ENCODE measurements at places on chromosomes 3 and 15. TPM values are rescaled to one million over a fixed set of nuclear protein-coding genes. Genes with fewer than 3 reads are reported as not detected.

FES gene
- 26.1 TPM for total RNA-seq

OGG1 gene
- total RNA-seq: 32.2 TPM

HIGD2B gene
- 0.32 TPM for total RNA-seq

GOLGA8Q gene
- 0.43 TPM for total RNA-seq

GPR149 gene
- not detected for total RNA-seq

NRG4 gene
- total RNA-seq: under 0.01 TPM

CSTA gene
- not detected for total RNA-seq

PHLDB2 gene
- total RNA-seq: 82.1 TPM

OSBPL10 gene
- total RNA-seq: 16.8 TPM

AQP9 gene
- not detected for total RNA-seq

APOD gene
- total RNA-seq: 1.3 TPM

KBTBD13 gene
- not detected for total RNA-seq

SPINK8 gene
- total RNA-seq: not detected

NANOGP8 gene
- 0.32 TPM for total RNA-seq

DNA sequence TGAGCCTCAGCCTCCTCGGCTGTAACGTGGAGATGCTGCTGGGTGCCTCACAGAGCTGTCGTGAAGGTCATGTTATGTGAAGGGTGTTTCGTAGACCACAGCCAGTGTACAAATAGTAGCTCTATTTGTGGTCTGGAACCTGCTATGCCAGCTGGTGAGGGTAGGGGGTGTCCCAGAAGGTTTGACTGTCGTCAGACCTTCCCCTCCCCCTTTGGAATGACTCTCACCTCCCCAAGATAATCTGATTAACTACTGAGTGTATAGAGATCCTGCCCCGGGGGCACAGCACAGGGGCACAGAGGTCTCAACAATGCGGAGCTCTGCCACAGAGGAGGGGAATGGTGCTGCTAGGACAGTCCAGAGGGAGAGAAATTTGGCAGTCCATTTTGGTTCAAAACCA lies 20.5 kb downstream of the FGD5 start:
- no peak for DNase-seq

GRCh38 chr3:194766845-194767244 lies 81.2 kb downstream of the FAM43A start:
- DNase-seq: no peak

DNA sequence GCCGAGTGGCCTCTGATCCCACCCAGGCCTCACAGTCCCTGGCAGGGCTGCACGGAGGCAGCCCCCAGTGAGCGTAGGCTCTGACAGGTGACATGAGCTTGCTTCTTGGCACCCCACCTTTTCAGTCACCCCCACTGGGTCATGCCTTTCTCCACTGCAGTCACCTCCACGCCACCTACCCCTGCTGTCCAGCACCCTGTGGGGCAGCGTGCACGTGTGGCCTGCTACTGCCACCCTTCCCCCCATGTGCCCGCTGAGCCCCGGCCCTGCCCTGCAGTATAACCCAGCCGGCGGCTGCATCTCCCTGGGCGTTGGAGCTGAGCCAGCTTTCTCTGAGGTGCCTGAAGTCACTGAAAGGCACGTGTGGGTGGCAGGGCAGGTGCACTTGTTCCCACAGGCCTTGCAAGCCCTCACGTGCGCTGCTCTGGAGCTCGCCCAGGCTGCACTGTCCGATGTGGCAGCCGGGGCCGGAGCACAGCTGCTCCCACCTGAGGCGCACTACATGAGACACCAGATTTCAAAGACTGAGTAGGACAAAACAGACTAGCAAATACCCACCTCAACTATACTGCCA lies 65.6 kb downstream of the NIPA2 start:
- no peak for DNase-seq

DNA sequence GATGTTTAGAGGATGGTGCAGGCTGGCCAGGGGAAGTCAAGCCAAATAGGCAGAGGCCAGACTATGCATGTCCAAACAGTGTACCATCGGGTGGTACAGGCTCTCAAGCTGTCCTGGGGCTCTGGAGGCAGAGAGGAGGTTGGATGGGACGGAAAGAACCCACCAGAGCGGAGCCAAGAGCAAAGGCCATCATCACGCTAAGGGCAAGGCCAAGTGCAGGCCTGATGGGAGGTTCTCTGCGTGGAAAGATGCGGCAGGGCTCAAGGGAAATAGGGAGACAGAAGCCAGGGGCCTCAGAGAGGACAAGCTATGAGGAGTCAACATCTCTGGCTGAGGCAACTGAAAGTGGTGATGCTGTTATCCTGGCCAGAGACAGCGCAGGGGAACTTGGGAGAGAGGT lies 102.7 kb downstream of the ASB7 start:
- DNase-seq: no peak

- DNase-seq: no peak
Observed at GRCh38 chr3:22496641-22497040, 706.5 kb upstream of the UBE2E2 start.

- no peak for DNase-seq
Observed at GRCh38 chr3:59258550-59259260, 208.9 kb upstream of the CFAP20DC start.

DNA sequence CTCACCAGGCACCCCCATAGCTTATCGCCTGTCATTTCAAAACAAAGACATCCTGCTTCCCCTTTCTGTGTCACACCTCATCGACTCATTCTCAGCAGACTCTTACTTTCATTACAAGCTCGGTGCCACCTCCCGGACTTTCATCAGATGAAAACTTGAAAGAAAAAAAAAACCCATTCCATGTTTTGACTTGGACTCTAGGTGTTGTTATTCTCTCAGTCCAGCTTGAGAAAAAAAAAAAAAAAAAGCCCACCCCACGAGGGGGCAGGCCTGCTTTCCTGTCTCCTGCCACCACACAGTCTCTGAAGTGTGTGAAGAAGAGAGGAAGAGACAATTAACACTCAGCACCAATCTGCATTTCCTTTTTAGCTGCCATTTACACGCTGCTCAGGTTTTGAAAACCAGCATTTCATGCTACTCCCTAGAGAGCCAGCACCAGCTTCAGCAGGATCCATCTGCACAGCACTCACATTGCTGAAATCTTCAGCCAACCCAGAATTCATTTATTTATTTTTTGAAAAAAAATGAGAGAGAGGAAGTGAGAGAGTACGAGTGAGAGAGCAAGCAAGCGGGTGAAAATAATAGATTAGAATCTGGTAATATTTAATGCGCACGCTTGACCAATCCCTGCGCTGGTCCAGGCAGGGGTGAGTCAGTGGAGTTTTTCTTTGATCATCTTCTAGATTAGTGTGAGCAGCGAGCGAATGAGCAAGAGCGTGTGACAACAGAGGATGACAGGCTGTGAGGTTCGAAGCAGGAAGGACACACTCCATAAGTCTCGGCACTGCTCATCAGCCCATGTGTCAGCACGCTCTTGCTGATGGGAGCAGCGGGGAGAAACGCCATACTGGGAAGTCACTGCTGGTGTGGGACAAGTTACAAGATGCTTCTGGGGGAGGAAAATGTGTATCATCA lies 23.5 kb downstream of the ZNF80 start:
- peak; percentile 12 for DNase-seq

GRCh38 chr3:133924041-133924440 lies 28.4 kb upstream of the RAB6B start:
- DNase-seq: no peak

DNA sequence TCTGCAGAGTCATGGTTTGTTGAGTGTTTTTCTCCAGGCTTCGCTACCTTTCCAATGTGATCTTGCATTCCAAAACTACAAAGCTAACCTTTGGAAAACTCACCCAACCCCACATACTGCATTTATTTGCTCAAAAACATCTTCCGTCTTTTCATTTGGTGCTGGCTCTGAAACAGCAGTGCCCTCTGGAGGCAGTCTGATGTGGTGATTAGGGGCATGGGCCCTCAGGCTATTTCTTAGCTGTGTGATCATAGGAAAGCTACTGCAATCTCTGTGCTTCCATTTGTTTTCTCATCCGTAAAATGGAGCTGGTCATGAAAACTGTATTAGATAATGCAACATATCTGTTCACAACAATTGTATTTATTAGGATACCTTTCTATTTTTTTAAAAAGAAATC lies 47.0 kb downstream of the MTHFS start:
- DNase-seq: peak; percentile 42

- DNase-seq: peak; percentile 58
Observed at GRCh38 chr3:31724651-31725050, 191.9 kb downstream of the STT3B start.

DNA sequence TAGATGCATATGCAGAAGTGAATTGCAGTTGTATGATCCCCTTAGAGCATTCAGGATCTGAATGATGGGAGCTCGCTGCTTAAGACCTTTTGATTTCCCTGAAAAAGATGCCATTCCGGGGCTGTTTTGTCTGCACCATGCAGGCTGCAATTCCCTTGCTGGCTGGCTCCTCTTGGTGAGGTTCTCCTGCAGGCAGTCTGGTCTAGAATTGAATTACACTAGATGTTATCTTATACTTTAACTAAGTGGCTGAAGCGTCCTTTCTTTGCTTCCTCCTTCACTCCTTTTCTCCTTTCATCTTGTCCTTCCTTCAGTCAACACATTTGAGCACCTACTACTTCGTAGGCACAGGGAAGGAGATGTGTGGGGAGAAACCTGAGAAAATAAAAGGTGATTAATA lies 18.6 kb upstream of the MYZAP start:
- no peak for DNase-seq

DNA sequence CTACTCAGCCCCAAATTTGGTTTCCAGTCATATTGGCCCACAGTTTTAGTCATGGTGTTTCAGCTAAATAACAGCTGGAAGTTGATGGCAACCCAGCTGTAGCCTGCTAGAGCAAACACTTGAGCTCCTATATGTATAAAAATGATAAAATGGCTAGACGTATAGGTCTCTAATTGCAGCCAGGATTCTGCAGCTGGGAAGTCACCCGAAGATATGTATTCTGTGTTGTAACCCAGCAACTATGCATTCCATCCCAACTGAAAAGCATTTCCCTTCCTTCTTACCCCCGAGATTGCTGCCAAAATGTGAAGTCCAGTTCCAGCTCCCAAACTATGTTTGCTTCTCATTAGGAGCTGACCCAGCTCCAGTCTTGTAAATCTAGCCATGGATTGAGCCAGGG lies 408.4 kb downstream of the AGBL1 start:
- DNase-seq: no peak

DNA sequence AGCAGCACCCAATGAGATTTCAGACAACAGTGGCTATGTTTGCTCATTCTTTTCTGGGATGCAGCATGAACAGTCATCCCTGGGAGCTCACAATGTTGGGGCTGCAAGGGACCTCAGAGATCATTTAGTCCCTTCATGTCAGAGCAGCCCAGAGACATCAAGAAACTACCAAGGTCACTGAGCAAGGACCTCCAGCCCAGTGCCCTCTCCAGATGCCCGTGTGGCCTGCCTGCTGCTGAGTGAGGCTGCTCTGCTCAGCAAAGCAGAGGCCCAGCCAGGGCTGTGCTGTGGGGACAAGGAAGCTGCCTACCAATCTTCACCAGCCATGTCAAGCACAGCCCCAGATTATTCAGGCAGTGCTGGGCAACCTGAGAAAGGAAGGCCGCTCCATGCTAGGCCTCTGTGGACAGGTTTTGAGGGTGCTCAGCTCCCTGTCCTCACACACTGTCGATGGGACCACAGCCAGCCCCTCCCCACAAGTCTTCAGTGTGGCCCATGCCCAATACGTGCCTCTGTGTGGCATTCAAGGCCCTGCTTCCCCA lies 99.7 kb downstream of the DAPK2 start:
- no peak for DNase-seq

DNA sequence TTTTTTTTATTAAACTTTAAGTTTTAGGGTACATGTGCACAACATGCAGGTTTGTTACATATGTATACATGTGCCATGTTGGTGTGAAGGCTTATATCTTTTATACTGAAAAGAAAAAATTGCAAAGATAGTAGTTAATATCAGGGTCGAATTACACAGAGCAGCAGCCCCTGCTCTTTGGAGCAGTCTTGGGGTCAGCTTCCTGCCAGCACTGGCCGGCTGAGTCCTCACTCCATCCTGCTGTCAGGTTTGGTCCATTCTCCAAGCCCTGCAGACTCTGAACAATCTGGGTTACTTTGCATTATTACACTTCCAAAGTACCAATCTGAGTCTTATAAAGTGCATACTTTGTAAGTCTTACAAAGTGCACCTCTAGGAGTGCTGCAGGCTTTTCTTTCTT lies 66.0 kb downstream of the COL8A1 start:
- DNase-seq: no peak

- no peak for DNase-seq
Observed at GRCh38 chr3:53420831-53421230, 73.5 kb upstream of the DCP1A start.

DNA sequence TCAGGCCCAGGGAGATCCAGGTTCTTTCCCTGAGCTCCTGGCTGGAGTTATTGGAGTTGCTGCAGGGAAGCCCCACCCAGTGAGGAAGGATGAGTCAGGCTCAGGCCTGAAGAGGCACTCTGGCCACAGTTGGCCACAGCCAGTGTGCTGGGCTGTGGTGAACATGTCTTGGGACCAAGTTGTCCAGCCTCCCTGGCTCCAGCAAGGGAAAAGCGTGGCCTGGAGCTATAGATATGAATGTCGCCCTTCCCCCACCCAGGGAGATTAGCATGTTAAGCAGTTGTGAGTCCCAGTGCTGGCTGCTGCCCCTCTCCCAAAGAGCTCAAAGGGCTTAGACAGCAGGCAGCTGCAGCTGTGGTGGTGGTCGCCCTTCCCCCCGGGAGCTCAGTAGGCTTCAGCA lies 963.2 kb downstream of the ROBO2 start:
- DNase-seq: no peak

DNA sequence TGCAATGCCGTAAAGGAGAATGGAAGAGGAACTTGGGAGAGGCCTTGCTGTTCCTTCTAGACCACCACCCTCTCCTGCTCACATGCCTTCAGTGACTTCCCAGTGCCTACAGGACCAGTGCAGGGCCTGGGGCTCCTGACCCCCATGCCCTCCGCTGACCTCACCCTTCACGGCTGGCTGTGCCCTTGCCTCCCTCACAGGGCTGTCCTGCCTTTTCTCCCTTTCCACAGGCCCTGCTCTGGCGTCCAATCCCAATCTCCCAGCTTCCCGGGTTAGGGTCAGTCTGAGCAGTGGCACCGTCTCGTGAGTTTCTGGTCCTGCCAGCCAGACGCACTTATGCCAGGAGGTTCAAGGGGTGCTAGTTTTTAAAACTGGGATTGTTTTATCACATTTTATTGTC lies 110.4 kb downstream of the WNT7A start:
- DNase-seq: no peak

GRCh38 chr15:48062148-48062872 lies 58.5 kb upstream of the SLC24A5 start:
- DNase-seq: peak; percentile 57
